ENCODE measurements at places on chromosomes 5 and 9.

DNA sequence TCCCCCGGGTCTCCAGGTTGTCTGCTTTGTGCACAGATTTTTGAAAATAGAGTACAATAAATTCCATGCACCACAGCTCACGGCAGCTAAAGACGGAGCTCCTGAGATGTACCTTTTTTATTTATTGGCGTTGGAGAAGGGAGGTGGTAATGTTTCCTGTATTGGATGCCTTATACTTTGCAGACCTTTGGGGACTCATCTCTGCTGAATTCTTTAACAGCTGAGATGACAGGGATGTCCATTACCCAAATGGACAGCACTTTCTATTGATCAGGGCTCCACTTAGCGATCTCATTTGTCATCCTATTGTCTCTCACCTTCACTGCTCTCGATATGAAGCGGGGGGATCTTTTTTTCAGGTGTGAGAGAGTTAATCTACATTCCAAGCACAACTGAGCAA lies 137.8 kb downstream of the EFNA5 start:
- DNase-seq = no peak

DNA sequence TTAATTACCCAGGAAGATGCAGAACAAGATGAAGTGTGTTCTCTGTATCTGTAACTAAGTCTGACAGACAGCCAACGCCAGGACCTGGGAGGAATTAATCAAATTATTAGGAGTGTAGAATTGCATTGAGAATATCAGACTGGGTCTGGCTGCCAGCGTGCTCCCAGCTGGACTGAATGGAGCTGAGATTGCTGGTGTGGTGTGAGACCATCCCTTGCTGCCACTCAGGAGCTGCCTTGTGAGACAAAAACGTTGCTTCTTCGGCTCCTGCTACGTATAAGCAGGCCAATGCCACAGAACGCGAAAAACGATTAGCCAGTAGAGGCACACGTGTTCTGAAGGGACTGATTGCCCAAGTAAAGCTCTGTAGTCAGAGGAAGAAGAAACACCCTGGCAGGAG lies 66.8 kb downstream of the AMBP start:
- no peak for DNase-seq

DNA sequence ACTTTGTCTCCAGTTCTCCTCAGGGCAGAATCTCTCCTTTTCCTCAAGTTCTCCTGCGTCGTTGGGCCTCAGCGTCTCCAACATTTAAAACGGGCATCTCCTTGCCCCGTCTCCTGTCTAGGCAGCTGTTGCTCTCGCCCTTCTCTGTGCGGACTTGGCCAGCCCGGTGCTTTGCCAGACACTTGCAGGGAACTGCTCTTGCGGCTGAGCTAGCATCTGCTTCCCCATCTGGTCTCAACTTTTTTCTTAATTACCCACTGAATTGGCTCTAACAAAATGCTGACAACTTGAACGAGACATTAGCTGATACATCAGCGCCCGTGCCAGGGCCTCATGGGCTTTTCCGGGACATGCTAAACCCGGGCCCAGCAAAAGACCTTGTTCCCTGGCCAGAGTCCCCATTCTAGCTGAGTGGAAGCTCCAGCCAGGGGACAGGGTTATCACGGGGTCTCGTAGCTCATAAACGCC lies 25.1 kb downstream of the ZNF618 start:
- DNase-seq = no peak

DNA sequence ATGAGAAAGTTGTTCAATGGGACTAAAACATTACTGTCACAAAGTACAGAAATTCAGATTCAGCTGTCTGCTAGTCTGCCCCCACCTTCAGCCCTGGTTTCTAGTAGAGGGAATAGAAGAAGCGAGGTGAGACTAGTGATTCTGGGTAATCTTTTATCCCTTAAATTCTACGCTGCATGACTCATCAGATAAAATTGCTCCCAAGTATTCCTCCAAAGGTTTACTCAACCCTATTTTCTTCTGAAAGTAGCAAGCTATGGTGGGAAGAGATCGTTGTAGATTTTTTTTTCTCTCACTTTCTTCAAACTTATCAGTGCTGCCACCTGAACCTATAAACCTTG lies 318.9 kb upstream of the RIOK2 start:
- no peak for DNase-seq

DNA sequence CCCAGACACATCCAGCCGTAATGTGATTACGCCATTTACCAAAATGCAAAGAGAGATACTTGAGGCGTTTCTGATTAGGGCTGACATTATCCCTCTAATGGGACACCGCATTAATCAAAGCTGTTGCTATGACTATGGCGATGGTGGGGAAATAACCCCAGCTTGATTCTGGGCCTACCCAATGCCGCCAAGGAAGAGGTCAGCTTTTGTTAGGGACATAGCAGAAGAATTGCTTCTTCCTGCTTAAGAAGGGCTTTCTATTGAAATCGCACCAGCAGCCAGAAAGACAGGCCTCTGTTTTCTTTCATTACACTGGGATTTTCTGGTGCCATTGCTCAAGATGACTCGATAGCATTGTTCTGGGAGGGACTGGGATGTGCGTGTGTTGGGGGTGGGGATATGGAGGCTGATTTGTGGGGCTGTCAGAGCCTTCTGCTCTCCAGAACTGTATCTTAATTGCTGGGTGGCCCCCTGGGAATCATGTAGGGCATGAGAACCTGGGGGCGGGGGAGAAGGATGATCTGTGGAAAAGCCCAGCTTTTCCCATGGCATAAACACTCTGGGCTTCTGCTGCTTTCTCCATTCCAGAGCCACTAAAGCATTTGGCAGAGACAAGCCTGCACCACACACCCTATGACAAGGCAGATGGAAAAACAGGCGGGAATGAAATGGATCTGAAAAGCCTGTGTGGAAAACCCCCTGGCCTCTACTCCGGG lies 106.5 kb upstream of the RAD23B start:
- peak; percentile 70 for DNase-seq

- no peak for DNase-seq
Measured at GRCh38 chr9:120979797-120980196, 53.2 kb upstream of the TRAF1 start.

Measured in right hindlimb (tissue), 1 donor.